ENCODE measurements at places on chromosomes 6 and 20.

GRCh38 chr20:38453941-38454340, 18.7 kb upstream of the RALGAPB start:
- DNase-seq: no peak

GRCh38 chr6:52125572-52125971, 38.2 kb upstream of the PKHD1 start:
- DNase-seq: no peak

DNA sequence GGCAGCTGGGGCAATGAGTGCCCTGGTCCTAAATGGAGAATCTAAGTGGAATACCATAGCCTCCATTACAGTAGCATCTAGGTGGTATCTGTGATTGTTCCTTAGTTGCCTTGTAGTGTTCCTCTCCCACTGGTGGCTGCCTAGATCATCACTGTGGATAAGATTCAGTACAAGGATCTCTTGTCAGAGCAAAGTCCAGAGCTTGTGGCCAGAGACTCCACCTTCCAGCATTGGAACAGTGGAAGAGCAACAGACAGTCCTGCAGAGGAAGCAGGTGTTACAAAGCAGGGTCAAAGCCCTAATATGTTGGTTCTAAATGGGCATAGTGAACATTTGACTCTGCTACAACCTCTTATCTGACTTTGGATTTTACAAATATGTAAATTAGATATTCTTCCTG, 194.1 kb upstream of the GRIK2 start:
- no peak for DNase-seq

DNA sequence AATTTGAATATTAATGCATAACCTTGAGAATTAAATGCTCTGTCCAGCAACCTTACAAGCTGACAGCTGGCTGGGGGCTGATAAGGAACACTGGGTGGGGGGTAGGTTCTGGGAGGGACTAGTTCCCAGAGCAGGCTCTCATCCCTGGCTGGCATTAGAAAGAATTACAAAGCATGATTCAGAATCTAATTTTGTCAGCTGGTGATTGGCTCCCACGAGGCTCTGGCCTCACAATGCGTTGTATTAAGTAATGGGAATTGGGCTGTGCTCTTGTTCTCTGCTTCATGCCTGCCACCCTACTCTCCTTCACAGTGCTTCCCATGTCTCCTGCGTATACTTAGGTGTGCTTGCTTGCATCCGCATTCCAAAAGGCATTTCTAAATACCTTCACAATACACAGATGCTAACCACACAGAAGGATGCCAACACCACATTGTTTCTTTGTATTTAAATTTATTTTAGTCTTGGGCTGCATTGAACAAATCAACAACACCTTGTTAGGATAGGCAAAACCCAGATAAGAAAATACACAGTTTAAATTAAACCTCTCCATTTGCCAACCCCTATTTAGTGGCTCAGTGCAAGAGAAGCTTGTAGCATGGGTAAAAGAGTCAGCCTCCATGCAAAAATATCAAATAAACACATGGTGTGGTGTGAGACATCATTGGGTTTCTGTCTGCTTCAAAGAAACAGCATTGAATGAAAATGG, 434.5 kb upstream of the JAG1 start:
- no peak for DNase-seq

All from Right ventricle myocardium inferior (tissue), 1 donor.